ENCODE measurements at places on chromosomes 5 and 9.

GRCh38 chr9:105290954-105291353 is 46.5 kb downstream of the SLC44A1 start:
- no peak for DNase-seq

- no peak for DNase-seq
Measured at GRCh38 chr5:74519161-74519571, 121.4 kb downstream of the ENC1 start.

DNA sequence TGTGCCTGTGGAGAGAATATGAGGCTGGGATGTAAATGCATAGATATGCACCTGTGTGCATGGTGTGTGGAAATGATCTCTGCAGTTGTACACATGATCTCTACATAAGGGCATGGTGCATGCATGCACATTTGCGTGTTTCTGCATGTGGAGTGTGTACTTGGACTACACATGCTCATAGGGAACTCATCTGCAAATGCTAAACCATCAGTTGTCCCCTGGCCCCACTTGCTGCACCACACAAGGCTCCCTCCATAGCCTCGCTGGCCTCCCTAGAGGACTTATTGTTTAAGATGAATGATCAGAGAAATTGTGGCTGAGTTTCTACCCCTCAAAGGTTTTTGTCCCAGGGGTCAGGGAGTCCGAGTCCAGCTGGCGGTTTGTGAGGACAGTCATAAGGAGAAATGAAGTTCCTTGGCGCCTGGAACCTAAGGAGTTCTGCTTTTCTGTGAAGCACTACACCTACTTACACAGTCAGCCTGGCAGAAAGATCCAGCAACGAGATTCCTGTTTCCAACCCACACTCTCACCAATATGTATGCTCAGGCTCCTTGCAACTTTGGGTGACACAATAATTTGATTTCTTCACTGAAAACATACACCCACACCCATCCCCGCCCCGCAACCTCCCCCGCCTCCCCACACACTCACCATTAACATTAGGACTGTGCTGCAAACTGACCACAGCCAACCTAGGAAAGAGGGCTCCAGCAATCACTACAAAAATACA is 79.9 kb upstream of the CPEB4 start:
- no peak for DNase-seq

- no peak for DNase-seq
Measured at GRCh38 chr9:116558035-116558434, 129.1 kb upstream of the TRIM32 start.

DNA sequence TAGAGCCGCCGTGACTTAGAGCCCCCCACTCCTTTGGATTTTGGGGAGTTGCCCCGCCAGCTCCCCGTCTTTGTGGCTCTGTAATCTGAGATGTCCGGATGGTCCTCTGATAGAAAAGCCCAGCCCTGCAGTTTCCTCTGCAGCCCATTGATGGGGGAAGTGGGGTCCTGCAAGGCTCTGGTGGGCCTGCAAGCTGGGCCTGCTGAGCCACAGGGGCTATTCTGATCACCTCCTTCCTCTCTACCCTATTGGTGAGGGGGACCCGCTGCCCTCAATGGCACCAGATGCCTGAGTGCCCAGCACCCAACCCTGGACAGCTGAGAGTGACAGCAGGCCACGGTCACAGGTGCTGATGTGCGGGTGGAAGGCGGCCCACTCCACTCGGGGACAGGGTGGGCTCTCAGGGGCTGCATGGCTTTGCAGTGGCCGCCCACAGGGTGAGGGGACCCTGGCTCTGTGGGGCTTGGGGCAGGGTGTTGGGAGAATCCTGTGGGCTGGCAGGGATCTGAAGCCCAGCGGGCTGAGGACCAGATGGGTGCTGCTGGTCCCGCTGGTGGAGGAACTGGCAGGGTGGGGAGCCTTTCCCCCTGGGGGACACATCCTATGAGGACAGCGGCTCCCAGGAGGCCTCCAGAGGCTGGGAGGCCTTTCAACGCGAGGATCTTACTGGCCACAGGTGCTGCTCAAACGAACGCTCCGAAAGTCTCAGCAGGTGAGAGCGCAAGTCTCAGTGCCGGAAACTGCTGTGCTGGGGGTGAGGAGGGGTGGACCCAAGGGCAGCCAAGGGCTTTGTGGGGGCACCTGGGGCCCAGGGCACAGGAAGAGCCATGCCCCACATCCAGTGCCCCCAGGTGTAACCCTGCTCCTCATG is 30.0 kb upstream of the LPCAT1 start:
- peak; percentile 44 for DNase-seq

GRCh38 chr9:6549106-6549800 is 96.3 kb downstream of the GLDC start:
- no peak for DNase-seq

- no peak for DNase-seq
Measured at GRCh38 chr9:105148328-105149006, 96.0 kb upstream of the SLC44A1 start.

GRCh38 chr5:74576941-74577456 is 63.5 kb downstream of the ENC1 start:
- no peak for DNase-seq

DNA sequence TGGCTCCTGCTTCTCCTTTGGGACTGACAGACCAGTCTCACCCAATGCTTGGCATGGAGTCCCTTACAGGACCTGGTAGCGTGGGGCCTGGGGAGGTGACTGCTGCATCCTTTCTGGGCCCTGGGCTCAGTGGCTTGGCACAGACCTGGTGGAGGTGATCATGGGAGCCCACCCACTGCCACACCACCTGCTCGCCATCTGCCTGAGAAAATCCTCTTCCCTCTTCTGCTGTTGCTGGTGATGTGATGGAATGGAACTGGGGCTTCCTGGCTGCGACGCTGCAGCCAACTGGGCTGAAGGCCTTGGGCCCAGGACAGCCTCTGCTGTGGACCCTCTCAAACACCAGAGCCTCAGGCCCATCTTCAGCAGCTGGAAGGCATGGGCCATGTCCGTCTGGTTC is 122.5 kb upstream of the PANK3 start:
- no peak for DNase-seq

- no peak for DNase-seq
Measured at GRCh38 chr5:73948720-73949119, 322.7 kb downstream of the ARHGEF28 start.

DNA sequence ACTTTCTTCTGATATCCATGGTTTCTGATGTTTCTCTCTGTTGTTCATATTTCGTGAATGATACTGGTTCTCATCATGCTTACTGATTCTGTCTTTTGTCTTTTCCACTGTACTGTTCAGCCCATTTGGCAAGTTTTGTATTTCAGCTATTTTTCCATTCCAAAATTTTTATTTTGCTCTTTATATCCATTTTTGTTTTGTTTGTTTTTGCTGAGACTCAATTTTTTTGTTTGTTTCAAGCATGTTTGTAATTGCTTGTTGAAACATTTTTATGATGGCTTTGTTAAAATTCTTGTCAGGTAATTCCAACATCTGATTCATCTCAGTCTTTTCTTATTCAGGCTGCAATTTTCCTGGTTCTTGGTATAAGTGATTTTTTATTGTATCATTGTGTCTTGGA is 64.0 kb downstream of the ERCC6L2 start:
- no peak for DNase-seq

DNA sequence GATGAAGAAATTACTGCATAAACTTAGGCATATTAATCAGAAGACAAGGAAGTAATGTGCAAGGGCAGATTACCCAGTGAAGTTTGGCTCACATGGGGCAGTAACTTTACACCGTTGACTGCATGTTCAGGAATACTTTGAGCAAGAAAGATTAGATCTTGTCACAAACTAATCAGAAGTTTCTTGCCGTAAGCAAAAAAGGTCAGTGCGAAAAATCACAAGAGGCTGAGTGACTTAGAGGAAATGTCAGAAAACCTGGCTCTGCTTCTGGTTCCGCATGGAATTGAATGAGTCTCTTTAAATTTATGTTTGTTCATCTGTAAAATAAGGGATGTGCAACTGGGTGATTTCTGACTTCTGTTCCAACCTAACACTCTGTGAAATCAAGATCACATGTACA is 64.4 kb downstream of the PARP8 start:
- no peak for DNase-seq

DNA sequence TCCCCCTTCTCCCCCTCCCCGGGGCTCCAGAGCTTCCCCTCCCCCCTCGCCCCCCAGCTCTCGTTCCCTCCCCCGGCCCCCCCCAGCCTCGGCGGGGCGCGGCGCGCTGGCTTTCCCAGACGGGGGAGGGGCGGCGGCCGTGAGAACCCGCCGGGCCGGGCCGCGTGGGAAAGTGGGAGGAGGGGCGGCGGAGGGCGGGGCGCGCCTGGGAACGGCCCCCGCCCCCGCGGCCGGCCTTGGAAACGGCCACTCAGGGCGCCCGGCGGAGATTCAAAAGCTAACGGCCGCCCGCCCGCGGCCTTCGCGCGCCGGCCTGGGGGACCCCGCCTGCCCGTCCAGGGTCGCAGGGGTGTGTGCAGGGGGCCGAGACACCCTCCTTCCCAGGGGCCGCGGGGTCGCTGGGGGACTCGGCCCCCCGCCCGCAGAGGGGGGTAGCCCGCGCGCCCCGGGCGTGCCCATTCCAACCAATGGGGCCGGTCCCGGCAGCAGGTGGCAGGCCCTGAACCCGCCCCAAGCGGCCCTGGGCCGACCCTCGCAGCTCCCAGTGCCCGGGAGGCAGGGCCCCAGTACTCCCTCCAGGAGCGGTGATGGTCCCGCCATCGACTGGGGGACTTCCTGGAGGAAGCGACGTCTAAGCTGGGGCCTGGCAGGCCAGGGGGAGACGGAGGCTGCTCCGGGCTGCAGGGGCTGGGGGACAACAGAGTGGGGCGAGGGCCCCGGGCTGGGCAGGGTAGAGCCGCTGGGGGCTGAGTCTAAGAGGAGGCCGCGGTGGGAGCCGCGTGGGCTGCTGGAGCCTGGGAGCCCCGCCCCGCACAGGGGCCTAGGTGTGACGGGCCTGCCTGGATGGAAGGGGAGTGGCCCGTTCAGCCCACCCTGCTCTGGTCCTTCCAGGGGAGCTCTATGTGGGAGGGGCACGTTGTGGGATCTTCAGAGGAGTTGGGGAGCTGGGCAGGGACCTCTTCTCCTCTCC is 14.2 kb upstream of the NRARP start:
- peak; percentile 87 for DNase-seq

DNA sequence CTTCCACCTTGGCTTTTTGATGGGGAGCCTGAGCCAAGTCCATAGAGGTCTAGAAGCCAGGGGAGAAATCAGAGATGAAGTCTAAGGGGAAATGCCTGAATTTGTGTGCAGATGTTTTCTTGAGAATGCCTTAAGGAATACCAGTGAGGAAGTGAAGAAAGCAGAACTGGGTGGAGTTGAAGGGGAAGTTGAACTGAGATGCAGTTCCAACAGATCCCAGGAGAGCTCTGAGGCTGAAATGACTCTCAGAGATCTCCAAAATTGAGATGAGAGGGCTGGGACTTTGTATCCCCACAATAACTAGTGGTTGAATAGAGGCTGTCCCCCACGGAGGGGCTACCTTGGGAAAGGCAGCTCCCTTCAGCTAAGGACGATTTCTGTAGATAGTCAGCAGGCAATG is 197.1 kb downstream of the ZNF462 start:
- DNase-seq, result no peak

DNA sequence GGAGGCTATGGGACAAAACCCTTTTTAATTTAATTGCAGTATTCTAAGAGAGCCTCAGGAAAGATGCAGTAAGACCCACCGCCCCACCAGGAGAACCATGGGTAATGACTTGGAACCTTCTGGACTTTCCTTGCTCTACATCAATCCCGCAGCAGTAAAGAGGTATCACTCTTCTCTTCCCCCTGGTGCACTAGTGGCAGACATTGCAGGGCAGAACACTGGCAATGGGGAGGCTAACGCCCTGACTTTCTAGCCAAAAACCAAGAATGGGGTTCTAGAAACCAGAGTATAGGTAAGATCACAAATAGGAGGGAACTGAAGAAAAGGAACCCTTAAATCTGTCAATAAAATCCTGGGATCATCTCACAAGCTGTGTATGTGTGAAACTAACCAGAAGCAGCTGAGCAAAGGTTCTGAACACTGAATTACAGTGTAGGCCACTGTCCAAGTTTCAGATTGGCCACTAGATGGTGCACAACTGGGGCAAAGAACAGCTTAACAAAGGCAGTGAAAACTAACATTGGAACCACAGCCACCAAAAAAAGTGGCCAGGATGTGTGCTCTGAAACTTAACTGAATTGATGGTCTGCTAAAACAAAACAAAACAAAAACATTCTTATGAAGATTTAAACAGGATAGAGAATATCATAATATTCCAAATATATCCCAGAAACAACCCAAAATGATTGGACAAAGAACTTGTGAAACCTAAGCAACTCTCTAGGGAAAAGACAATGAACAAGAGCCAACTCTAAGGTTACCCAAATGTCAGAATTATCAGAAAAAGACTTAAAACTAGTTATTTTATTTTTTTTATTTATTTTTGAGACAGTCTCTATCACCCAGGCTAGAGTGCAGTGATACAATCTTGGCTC is 6.6 kb upstream of the FAM151B start:
- DNase-seq, result no peak

GRCh38 chr5:103280967-103281366 is 22.4 kb downstream of the MACIR start:
- DNase-seq, result no peak

DNA sequence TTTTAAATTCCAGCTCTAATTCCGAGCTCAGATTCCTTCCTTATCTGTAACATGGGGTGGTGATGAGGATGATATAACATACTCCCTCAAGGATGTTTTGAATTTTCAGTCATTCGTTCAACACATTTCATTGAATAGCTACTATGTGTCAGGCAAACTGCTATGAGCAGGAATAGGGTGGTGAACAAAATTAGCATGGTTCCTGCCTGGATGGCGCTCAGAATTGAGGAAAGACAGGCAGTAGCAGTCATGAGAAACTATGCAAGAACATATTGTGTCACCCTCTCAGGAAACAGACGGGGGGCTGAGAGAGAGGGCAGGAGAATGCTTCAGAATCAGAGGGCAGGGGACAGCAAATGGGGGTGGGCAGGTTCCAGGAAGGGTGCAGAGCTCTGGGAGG is 265.2 kb downstream of the NSG2 start:
- no peak for DNase-seq

DNA sequence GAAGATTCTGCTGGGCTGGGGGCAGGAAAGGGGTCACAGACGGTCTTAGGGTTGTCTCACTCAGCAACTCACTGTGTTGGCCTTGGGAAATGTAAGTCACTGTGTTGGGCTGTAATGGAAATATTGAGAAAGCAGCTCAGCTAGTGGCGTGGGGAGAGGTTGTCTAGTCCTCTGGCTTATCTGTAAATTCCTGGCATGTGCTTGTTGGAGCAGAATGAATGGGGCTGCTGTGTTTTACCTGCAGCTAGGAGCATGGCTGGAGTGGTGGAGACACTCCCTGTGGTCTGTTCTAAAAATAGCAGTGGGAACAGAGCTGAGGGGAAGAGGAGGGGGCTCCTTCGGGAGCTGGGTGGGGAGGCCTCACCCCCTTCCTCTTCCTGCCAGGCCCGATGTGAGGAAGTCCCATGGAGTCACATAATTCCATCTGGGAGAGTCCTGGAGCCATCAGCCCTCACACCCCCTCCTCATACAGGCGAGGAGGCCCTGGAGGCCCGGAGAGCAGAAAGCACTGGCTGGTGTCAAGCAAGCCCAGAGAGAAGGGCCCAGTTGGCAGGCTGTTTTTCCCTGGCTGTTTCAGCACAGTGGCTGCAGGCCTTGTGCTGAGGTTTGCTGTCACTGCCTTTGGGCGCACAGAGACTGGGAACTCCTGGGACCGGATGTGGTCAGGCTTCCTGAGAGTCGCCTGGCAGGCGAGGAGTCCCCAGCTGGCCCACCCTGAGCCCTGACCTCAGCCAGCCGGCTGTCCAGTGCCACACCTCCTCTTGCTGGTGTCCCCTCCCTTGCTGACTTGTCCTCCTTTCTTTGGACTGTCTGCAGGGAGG is 84.9 kb downstream of the RGS3 start:
- DNase-seq, result no peak

GRCh38 chr5:159010661-159011442 is 88.9 kb downstream of the EBF1 start:
- no peak for DNase-seq

All from ecto neural progenitor cell (in vitro differentiated cells).